ENCODE measurements at places on chromosomes 3 and 15.

- DNase-seq = no peak
Measured at GRCh38 chr3:70857916-70858315, 545.5 kb upstream of the MDFIC2 start.

- DNase-seq = no peak
Measured at GRCh38 chr3:45983770-45984169, 11.9 kb downstream of the FYCO1 start.

GRCh38 chr3:143408771-143409170, 289.2 kb downstream of the CHST2 start:
- DNase-seq = no peak

GRCh38 chr15:69410248-69410874, 3.8 kb upstream of the KIF23 start:
- DNase-seq = no peak

DNA sequence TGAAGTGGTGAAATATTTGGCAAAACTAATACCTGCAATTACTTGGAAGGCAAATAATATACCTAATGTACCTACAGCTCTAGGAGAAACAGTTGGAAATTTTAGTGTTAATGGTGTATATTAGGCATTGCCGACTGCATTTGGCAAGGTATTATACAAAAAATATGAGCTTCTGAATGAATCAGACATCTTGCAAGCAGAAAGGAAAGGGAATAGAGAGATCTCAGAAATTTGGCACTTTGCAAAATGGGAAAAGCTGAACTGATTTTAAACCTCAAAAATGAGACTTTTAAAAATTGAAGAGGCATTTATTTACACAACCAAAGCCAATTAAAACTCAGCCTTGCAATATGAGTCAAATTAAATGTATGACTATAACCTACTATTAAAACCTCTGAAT, 40.2 kb upstream of the C15orf61 start:
- DNase-seq = no peak

GRCh38 chr15:92074646-92075045, 221.1 kb downstream of the SLCO3A1 start:
- no peak for DNase-seq

DNA sequence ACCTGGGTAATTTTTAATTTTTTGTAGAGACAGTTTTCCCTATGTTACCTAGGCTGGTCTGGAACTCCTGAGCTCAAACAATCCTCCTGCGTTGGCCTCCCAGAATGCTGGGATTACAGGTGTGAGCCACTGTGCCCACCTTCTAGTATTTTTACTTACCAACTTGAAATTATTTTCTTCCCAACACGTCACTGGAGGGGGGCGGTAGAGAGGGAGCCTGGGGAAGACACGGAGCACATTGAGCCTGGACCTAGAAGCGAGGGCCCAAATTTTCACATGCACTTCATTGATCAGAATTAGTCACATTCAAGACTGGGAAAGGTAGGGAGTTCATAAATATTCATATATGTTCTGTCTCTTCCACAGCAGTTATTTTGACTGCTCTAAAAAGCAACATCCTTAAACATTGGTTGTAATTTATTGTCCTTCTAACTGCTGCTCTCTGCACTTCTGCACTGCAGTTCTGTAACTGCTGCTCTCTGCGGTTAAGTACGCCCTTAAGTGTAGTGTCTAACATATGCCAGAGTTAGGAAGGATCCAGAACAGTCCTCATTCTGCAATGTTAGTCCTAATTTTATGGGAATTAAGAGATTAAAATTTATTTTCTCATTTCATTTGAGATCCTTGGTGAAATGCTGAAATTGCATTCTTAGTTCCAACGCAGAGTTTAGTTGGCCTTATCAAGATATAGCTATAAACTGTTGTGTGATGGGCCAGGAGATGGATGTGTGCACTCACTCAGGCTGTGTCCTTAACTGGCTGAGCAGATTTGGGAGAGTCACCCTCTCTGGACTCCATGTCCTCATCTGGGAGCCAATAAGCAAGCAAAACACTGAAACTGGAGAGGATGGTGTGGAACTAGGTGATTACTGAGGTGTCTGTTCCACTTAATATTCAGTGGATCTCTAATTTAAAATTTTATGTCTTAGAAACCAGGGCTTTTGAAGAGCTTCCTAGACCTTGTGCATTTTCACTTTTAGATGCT, 98.2 kb downstream of the STRIT1 start:
- no peak for DNase-seq
